ENCODE measurements at places on chromosomes 5 and 9.

DNA sequence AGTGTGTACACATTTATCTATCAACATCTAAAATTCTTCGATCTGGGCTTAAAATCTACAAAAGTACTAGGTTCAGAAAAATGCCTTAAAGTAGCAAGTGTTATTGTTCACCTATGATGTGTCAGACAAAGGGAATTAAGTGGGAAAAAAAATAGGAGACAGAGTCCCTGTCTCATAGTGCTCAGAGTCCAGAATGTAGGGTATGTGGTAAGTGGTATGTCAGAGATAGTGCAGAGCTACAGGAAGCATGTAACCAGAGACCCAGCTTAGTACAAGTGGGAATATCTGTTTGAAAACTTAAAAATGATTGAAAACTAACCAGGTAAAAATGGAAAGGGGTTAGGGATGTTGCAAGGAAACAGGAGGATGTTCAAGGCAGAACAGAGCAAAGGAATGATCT, 482.8 kb downstream of the ELAVL2 start:
- DNase-seq, result no peak

DNA sequence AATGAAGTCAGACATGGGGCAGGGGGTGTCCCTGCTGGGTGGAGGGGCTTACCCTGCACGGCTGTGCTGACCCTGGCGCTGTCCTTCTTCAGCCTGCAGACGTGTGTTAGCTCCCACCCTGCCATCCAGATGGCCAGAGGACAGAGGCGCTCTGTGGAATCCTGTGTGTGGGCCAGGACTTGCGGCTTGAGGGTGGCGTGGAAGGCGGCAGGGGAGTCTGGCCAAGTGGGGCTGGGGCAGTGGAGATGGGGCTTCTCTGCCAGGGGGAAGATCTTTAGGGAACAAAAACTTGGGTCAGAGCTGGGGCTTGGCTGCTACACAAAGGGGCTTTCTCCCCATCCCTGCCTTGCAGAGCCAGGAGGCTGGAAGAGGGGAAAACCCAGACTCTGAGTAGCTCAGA, 46.5 kb upstream of the SYNPO start:
- DNase-seq, result no peak

DNA sequence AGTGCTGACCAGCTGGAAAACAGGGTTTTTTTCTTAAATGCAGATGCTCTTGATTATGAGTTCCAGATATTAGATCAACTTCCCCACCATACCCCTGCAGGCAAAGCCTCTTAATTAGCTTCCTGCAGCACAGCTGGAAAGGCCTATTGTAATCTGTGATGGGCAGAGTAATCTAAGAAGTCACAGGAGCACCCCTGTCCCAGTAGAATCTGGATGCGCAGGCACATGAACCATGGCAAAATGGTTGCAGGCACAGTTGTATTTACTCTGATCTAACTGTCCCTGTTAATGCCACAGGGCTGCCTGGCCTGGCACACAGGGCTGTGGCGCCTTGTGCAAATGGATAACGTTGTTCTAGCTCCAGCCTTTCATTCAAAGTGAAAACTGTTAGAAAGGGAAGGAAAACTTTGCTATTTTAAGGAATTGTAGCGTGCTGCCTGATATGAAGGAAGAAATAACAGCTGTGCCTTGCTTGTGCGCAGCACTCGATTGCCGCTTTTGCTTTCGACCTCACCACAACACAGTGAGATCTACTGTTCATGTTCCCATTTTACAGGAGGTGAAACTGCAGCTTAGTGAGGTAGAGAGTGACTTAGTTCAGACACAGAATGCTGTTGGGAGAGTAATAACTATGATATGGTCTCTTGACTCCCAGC, 2.3 kb downstream of the TGFBI start:
- no peak for DNase-seq

GRCh38 chr5:137932800-137933199, 43.5 kb downstream of the PKD2L2 start:
- no peak for DNase-seq

All from right forelimb (tissue), 1 donor.